ENCODE measurements at places on chromosomes 16 and 17.

GRCh38 chr16:1002399-1003166, 21.0 kb downstream of the SOX8 start:
- DNase-seq = no peak

- DNase-seq = no peak
Measured at GRCh38 chr16:11080327-11080967, 136.1 kb downstream of the CLEC16A start.

DNA sequence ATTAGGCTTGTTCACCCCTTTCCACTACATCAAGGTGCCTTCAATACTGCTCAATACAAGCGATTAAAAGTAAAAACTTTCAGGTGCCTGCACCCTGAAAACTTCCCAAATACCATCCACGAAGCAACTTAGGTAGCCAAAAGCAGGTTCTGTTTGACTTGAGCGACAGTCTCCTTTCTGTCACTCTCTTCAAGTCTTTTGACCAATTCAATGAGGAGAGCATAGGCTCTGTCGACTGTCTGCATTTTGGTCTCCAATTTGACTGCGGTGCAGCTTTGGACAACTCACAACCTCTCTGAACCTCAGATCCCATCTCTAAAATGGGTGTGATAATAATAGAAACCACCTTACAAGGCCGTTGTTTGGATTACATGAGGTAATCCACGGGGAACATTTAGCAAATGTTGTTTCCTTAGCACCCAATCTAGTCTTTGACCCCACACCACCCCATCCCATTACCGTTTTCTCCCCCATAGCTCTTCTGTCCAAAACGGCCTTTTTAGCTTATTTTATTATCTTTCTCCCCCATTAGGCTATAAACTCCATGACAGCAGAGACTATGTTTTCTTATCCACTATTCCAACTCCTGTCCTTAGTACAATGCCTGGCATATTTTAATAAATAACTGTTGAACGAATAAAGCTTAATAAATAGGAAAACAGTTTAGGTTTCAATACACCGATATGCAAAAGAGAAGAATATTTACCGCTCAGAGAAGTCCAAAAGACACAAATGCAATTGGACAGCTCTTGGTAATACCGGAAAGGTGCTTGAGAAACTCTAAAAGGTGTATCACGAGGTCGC, 999 bp downstream of the MARF1 start:
- no peak for DNase-seq

DNA sequence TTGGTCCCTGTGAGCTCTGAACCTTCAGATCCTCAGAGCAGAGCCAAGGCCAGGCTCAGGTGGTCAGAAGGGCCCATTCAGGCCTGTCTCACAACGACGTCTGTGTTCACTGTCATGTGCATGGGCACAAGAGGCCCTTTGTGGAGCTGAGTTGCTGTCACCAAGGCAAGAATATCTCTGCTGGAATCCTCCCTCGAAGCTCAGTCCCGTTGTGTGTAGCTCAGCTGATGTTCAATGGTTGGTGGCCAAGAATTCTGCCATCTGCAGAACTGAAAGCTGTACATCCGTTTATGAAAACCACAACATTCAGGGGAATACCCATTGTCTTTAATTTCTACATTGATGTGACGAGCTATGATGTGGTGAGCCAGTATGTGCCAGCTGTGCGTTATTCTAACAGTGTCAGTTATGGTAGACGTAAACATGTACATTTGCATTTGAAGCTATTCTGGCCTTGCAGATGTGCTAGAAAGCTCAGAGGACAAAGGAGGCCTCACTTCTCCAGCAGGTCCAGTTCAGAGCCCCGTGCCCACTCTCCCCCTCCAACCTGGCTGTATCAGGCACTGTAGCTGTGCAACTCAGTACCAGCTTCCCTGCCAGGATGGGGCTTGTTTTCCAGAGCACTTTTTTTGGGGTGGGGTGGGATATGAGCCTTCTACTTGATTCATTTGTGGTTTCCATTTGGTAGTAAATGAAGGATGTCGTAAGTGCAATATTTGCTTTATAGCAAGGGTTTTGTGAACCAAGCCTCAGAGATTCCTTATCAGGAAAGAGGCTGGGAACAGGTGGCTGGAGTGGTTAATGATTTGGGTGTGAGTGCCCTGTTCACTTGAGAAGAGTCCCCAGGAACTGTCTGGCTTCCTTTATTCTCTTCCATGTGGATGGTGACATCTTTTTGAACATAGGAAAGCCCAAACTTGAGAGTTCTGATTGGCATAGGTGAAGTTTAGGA, 56.1 kb downstream of the B9D1 start:
- DNase-seq = peak; percentile 37

GRCh38 chr17:79749156-79749815, 18.5 kb downstream of the ENPP7 start:
- DNase-seq = no peak

GRCh38 chr17:32268734-32269288, 3.2 kb downstream of the RHBDL3 start:
- no peak for DNase-seq

- no peak for DNase-seq
Measured at GRCh38 chr16:3328643-3329042, 23.3 kb downstream of the ZNF75A start.

Measured in lung (tissue), 17 donors.